Mucosa of descending colon (tissue), 3 donors: ENCODE measurements at places on chromosomes 6 and 20.

DNA sequence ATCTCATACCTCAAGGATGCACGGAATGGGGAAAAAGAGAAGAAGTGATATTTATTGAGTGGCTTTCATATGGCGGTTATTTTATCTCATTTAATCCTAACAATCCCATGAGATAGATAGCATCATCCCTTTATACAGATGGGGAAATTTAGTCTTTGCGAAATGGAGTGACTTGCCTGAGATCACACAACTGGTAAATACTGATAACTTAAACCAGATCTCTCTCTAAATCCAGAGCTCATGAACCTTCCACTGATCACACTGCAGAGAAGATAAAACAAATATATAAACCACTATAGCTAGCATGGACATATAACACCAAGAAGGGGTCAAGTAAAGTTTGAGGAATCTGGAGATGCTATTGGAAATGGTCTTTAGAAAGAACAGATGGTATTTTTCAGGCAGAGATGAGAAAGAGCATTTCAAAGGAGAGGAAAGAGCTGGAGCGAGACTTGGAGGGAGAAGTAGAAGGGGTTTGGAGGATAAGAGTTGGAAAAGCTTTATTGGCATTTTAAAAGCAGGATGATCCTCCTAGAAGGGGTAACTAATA lies 139.8 kb upstream of the TNFAIP3 start:
- no peak for DNase-seq

GRCh38 chr6:71544028-71544427 lies 255.4 kb downstream of the OGFRL1 start:
- no peak for DNase-seq

GRCh38 chr6:107741191-107741680 lies 82.9 kb downstream of the SCML4 start:
- DNase-seq, result no peak

DNA sequence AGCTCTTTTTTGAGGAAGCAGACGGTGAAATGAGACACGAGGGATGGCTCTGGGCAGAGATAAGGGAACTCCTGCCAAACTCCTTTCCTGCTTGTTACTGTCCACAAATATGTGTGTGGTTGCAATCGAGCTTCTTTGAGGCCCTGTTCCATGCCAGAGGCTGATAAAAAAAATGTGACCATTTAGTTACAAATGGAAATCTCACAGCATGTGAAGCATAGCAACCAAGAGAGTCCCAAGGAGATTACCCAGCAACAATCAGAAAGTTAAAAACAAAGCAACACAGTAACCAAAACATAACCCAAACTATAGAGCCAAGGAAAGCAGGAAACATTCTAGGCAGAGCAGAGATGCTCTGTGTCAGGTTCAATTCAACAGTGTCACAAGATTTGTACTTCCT lies 35.4 kb upstream of the HMGN3 start:
- no peak for DNase-seq

DNA sequence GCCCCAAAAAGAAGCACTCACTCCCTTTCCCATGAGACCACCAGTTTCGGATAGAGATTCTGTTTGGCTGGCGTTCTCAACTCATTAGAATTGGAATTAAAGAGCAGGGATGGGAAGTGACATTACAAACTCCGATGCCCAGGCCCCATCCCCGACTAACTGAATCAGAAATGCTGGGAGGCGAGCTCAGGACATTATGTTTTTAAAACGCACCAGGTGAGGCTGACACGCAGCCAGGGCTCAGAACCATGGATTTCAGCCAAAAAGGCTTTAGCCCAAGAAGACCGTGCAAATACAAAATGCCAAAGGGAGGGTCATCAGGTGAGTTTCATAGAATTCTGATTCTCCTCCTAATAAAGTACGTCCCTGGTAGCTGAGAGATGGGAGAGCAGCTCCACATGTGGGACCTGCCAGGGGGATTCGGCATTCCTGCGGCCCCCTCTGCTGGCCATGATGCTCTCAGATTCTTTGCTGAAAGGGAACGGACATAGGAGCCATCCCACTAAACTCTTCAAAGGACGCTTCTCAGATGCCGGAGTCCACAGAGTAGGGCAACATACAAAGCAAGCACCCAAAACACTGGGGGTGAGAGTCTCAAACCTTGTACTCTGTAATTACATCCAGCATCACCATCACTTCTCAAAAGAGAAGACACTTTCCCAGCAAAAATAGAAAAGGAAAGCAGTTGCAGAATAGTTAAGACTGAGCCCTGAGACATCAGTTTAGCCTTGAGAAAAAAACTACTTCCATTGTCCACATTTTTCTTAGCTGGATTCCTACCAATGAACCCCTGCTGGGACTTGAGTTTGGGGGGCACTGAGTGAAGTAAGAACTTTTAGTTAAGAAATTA lies 205.2 kb downstream of the BMP7 start:
- no peak for DNase-seq

DNA sequence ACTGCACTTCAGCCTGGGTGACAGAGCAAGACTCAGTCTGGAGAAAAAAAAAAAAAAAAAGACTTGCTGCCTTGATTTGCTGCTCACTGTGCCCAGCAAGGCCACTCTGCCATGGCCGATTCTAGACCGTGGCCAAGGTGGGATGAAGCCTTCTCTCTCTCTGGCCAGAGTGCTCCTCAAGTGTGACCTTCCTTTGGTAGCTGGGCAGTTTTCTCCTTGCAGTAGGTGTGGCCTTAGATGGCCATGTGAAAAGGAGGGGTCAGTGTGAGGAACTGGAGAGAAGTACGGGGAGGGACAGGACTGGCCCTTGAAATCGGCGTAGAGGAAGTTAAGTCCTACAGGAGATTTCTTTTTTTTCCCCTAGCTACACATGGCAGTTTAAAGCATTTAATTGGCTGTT lies 272.0 kb downstream of the ARID1B start:
- DNase-seq, result no peak

- DNase-seq, result no peak
Measured at GRCh38 chr20:46631212-46631869, 19.9 kb downstream of the SLC13A3 start.

DNA sequence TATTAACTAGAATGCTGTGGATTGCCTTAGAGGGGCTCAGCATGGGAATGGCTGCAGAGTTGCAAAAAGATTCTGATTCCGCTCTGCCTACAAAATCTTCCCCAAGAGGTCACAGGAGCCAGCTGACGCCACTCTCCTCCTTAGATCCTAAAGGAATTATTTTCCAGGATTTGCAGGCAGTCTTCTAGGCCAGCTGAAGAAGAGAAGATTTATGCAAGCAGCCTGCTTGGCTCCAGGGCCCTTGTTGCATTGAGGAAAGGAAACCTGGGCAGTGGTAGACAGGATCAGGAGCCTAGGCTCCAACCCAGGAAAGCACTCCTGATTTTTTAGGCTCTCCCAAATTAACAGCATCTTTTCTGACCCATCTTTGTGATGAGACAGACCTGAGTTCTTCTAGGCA lies 245.8 kb downstream of the PKHD1 start:
- no peak for DNase-seq

DNA sequence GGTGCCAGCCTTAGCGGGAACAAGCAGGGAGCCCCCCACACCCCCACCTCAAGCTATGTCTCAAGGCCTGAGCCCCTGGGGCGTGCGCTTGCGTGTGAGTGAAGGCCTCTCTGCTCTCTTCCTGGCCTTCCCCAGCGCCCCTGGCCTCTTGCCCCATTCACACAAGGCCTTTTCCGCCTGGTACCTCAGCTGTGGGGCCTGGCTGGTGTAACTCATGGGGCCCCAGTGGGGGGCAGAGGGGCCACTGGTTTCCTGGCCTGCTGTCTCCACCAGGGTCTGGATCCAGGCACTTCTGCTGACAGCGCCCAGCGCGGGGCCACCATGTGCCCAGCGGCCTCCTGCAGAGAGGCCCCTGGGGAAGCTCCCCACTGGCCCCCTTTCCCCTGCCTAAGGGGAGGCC lies 34.7 kb downstream of the GNAS-AS1 start:
- no peak for DNase-seq

- DNase-seq, result no peak
Measured at GRCh38 chr6:44867571-44868334, 460.4 kb upstream of the RUNX2 start.

DNA sequence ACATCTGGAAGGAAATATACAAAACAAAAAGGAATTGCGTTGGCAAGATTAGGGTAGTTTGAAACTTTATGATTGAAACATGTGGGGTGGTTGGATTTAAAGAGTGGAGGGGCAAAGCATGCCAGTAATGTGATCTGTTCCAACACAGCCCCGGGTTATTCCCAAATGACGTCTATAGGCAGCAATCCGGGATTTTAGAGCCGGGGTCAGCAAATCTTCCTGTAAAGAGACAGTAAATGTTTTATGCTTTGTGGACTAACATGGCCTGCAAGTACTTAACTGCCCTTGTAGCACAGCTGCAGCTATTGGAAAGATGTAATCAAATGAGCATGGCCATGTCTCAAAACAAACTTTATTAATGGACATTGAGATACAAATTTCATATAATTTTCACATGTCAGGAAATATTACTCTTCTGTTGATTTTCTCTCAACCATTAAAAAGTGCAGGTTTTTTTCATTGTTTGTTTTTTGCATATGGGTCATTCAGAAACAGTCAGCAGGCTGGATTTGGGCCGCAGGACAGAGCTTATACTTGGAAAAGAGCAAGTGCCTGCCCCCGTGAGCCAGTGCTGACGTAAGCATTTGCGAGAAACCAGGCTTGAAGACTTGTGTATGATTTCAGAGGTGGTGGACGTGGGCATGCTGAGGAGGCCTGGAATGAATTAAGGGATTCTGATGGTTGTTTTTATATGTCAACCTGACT lies 136.5 kb downstream of the DOK5 start:
- DNase-seq, result no peak

GRCh38 chr6:168535711-168536110 lies 94.7 kb downstream of the SMOC2 start:
- no peak for DNase-seq

- DNase-seq, result no peak
Measured at GRCh38 chr6:65719101-65719500, 12.1 kb upstream of the EYS start.

DNA sequence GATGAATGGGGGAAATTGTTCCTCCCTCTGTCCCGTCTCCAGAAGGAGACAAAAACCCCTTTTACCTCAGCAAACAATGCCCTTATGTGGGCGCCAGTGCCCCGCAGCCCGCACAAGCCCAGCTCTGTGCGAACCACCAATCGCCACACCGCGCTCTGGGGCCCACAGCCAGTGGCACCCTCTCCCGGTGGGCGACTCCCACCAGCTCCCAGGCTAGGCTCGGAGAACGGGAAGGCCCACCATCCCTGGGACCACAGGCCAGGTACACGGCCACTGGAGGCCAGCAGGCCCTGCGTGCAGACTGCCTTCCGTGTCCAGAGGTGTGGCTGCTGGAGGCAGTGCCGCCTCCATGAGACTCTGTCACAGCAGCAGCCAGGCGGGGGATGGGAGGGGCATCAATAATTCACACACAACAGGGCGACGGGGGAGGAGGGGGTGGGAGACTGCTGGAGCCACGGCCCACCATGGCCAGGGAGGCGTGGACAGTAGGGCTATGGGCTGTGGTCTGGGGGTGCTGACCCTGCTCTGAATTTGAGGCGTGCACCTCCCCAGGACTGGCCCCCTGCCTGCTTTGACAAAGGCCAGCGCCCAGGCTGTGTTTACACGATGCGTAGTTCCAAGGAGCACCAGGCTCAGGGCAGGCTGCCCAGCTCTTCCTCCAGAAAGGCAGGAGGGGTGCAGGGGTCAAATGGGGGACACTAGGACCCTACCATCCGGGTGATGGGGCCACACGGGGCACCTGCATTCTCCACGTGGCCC lies 105.7 kb downstream of the ASXL1 start:
- peak; percentile 85 for DNase-seq

DNA sequence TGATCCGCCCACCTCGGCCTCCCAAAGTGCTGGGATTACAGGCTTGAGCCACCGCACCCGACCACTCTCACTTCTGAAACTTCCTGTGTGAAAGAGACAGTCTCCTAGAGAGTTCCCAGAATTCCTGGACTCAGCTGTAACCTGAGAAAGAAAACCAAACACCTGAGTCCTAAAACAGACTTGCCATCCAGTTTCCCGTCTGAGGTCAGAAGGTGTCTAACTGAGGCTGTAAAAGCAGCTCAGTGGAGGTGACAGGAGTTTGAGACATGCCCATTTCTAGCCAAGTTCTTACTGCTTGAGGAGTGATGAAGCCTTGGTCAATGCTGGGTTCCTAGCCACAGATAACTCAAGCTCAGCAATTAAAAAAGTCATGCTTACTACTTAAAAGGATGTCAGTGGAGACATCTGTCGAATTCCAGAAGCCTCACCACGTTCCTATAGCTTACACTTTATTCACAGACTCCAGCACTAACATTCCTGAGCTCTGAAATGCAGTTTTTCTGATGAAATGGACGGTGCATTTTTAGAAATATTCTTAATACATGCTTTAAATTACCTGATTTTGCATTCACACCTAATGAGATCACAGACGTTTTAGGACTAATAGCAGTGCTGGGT lies 6.1 kb downstream of the UQCC2 start:
- no peak for DNase-seq

GRCh38 chr6:14088600-14089192 lies 28.9 kb upstream of the CD83 start:
- DNase-seq, result no peak

- DNase-seq, result no peak
Measured at GRCh38 chr6:52995913-52996645, 995 bp upstream of the GSTA4 start.

DNA sequence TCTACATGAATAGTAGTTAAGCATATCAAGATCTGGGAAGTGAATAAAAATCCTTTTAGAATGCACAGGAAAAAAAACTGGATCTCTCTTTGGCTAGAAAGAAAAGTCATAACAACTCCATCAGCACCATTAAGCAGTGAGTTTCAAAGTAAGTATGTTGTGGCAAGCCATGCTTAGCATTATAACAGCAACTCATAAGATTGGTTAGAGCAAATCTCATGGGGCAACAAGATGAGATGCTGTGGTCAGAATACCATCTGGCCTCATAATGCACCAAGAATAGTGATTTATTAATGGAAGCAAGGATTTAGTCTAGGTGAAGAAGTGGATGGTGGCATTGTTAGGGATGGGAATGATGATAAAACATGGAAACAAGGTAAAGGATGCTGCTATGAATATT lies 159.4 kb downstream of the PHF3 start:
- no peak for DNase-seq

- DNase-seq, result peak; percentile 91
Measured at GRCh38 chr20:32483351-32484224, 101.5 kb downstream of the NOL4L start.

- DNase-seq, result no peak
Measured at GRCh38 chr6:70843328-70843918, 113.4 kb downstream of the B3GAT2 start.
